ENCODE measurements at places on chromosomes 5 and 9. TPM values are rescaled to one million over a fixed set of nuclear protein-coding genes. Genes with fewer than 3 reads are reported as not detected.

Gene CDH9
- not detected for total RNA-seq

Gene FBN2
- total RNA-seq: 215 TPM

Gene LEAP2
- total RNA-seq: 2.3 TPM

Gene SNCAIP
- total RNA-seq: 22.0 TPM

Gene TMEM252
- not detected for total RNA-seq

Gene TNFSF8
- total RNA-seq: 1.2 TPM

Gene PPP2R2B
- total RNA-seq: 5.1 TPM

Gene CSF1R
- 21.6 TPM for total RNA-seq

Gene MYORG
- total RNA-seq: 25.2 TPM

Gene OGN
- total RNA-seq: 195 TPM

Gene FSD1L
- total RNA-seq: 28.2 TPM

Gene TPPP
- total RNA-seq: 10.5 TPM

Gene CATSPER3
- not detected for total RNA-seq

Gene NR5A1
- not detected for total RNA-seq

Gene GNA14
- 5.9 TPM for total RNA-seq

Gene WDR38
- not detected for total RNA-seq

Gene LRRC19
- not detected for total RNA-seq

Gene NPDC1
- total RNA-seq: 27.0 TPM

Gene LHX2
- total RNA-seq: 4.2 TPM

Gene ANKRD18B
- total RNA-seq: 6.6 TPM

Gene SLC6A7
- total RNA-seq: not detected

Gene ANXA2R
- total RNA-seq: 2.7 TPM

Gene SLC1A1
- 1.5 TPM for total RNA-seq

Gene SGCD
- total RNA-seq: 169 TPM

Gene TXNDC8
- not detected for total RNA-seq

Gene PDE6A
- total RNA-seq: 0.31 TPM

Gene TCERG1
- 67.6 TPM for total RNA-seq

Gene OCLN
- total RNA-seq: 8.0 TPM

Gene CCNJL
- 8.3 TPM for total RNA-seq

Gene TOPORS
- total RNA-seq: 29.2 TPM

Gene VCAN
- 393 TPM for total RNA-seq

Gene PTCD2
- 13.2 TPM for total RNA-seq

Gene STPG3
- not detected for total RNA-seq

Gene TRIM36
- 1.8 TPM for total RNA-seq

Gene CARD6
- 3.1 TPM for total RNA-seq

Gene IL7R
- 0.72 TPM for total RNA-seq

Gene S1PR3
- 37.6 TPM for total RNA-seq

Gene CDC20B
- total RNA-seq: not detected

Gene PRR7
- total RNA-seq: 0.72 TPM

Gene SOX30
- total RNA-seq: 0.10 TPM

Gene VLDLR
- total RNA-seq: 60.1 TPM

Gene CAVIN4
- 392 TPM for total RNA-seq

Gene BRD3
- 34.8 TPM for total RNA-seq

Gene NR2F1-AS1
- 16.7 TPM for total RNA-seq

Gene EGFLAM
- total RNA-seq: 37.6 TPM

Gene PCYOX1L
- 8.1 TPM for total RNA-seq

Gene CNTNAP3B
- total RNA-seq: 14.0 TPM

Gene PRLR
- 2.4 TPM for total RNA-seq

Gene GADD45G
- total RNA-seq: 22.2 TPM

Gene C9orf85
- total RNA-seq: 16.7 TPM

Gene KCNIP1
- 4.2 TPM for total RNA-seq

Gene SPINK7
- total RNA-seq: not detected

Gene ACTBL2
- not detected for total RNA-seq

All from tongue (tissue), 3 donors.